ENCODE measurements at places on chromosomes 1 and 21.

GRCh38 chr1:200694738-200695137 lies 25.0 kb upstream of the DDX59 start:
- DNase-seq = no peak

- no peak for DNase-seq
These were observed 41.1 kb upstream of the KCNQ4 start for GRCh38 chr1:40742363-40743061.

- DNase-seq = no peak
These were observed 1.0 kb upstream of the DENND2D start for GRCh38 chr1:111201275-111202090.

DNA sequence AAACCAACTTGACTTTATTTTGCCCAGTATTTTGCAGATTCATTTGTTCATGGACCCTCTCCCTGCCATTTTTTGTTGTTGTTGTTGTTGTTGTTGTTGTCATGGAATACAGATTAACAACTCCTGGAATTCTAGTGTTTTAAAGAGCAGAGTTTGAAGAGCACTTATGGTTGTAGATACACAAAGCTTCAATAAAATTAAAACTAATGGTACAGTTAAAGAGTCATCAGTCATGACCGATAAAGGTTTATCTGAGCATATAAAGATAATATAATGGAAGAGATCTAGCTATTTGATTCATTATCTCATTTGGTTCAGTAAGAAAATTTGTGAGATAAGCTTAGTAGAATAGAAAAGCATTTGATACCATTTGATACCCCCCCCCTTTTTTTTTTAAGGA lies 21.8 kb downstream of the NEK7 start:
- DNase-seq = no peak

DNA sequence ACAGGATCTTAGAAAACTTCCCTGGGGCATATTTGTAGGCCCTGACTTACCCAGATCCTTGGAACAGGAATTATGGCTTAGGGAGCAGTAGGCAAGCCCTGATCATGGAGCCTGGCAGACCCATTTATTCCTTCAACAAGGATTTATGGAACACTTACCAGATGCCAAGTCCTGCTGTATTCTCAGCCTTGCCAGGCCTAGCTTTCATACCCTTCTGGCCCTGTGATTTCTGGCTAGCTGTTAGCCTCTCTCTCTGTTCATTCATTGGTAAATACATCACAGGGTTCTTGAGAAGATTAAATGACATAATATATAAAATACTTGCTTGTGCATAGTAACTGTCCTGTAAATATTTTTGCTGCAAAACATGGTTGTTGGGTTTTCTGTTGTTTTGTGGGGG lies 32.4 kb upstream of the SRP9 start:
- no peak for DNase-seq

DNA sequence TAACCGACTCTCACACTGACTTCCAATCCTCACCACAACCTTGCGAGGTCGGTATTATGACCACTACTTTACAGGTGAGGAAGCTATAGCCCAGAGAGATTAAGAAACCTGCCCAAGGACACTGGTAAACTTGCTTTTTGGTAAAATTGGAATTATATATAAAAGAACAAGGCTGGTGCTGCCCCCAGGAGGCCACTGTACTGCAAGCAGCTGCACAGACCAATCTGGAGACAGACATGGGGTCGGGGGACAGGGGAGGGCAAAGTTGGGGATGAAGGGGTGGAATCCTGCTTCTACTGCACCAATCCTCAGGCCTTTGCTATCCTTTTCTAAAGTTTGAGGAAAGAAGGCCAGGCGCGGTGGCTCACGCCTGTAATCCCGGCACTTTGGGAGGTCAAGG lies 280.8 kb downstream of the SPATA17 start:
- peak; percentile 41 for DNase-seq

GRCh38 chr1:1243807-1244191 lies 2.7 kb downstream of the C1QTNF12 start:
- no peak for DNase-seq

DNA sequence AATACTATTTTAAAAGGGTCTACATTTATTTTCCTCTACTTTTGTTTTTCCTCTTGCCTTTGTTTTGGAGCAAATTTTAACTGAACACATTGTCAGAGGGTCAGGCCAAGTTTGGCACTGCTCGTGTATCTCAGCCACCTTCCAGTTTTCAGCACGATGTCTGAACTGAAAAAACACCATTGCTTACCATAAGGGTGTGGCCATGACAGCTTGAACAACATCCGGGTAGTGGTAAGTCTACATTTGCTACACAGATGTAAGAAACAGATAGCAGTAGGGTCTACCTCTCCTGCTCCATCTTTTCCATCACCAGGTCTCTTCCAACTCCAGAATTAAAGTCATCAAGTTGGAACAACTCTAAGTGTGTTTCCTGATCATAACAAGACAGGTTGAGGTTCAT lies 4.2 kb downstream of the HIVEP3 start:
- DNase-seq = no peak

DNA sequence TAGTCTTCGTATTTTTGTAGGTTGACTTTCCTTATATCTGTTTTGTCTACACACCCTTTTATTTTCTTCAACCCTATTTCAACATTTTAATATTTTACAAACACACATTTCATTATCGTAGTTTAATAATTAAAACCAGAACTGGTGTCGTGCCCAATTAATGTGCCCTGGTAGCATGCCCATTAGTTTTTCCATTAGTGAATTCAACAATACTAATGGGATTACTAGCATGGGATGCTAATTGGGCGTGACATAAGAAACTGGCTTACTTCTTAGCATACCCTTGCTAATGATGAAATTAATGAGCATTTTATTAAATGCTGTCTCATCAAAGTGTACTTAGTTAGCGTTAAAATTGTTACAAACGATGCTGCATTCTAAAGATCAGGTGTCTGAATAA lies 332.7 kb downstream of the USH2A start:
- DNase-seq = no peak

GRCh38 chr1:172350856-172351255 lies 69.6 kb upstream of the C1orf105 start:
- DNase-seq = no peak

DNA sequence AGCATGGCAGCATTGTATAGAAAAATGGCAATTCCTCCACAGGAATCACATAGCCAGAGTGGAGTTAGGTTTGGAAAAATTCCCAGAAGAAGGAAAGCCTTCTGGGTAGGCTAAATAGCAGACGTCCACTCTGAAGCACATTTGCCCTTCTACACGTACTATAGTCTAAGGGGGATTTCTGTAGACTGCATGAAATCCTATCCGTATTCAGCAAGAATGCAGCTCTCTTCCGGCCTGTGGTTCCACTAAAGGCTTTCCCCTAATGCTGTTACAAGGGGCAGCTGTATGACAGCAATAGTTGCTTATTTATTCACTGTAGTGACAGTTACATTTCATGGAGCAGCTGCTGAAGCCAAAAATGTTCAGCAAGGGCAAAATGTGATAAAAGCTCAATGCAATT lies 263.6 kb downstream of the RWDD3 start:
- no peak for DNase-seq

DNA sequence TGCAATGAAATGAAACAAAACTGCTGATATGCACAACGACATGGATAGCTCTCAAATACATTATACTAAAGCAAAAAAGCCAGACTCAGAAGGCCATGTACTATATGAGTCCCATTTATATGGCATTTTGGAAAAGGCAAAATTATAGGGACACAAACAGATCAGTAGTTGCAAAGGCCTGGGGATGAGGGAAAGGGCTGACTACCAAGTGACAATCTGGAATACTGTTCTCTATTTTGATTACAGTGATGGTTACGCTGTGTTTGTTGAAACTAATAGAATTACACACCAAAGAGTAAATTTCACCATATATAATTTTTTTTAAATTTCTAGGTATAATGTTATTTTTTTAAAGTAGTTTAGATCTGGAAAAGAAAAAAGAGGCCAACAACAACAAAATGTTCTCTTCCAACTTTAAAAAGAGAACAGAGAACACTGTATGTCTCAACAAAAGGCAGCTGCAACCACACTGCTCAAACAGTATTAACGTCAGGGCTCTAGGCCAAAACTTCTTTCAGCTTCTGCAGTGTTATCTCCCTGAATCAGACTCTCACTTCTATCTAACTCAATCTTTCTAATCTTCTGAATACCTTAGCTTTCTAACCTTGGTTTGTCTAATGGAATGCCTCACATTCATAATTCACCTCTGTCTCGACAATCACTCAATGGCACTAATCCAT lies 75.8 kb downstream of the FOXJ3 start:
- DNase-seq = no peak

GRCh38 chr21:38793926-38794713 lies 11.6 kb upstream of the ETS2 start:
- DNase-seq = no peak

GRCh38 chr1:85700422-85700821 lies 7.8 kb downstream of the ZNHIT6 start:
- no peak for DNase-seq

- DNase-seq = peak; percentile 46
These were observed 102.3 kb downstream of the TMEM53 start for GRCh38 chr1:44571712-44572571.

GRCh38 chr1:201696217-201696761 lies 132.7 kb upstream of the IPO9 start:
- DNase-seq = peak; percentile 94

DNA sequence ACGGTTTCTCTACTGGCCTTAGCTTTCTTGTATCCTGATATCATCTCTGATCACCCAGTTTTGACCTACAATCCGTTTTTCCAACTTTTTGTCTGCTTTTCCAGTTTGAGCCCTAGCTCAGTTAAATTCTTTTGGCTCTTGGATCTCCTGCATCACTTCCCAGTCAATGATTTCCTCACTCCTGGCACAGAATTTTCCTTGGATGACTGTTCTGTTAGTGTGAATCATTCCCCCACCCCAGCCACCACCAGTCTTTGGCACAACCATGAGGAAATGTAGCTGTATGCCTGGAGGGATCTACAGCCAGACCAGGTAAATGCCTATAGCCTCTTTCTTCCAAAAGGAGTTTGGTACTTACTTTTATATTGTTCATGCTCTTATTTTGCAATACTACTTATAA lies 187.2 kb upstream of the PTGFR start:
- peak; percentile 92 for DNase-seq

- DNase-seq = no peak
These were observed at the start of gene ABCG1 for GRCh38 chr21:42218836-42219605. Gene ABCG1 (plus strand): TSS chr21:42219140. CDS start chr21:42219263, 123 bp downstream.

GRCh38 chr1:4571263-4571662 lies 83.1 kb upstream of the AJAP1 start:
- DNase-seq = no peak

- DNase-seq = no peak
These were observed 685 bp upstream of the RIPPLY3 start for GRCh38 chr21:37005548-37006485.

DNA sequence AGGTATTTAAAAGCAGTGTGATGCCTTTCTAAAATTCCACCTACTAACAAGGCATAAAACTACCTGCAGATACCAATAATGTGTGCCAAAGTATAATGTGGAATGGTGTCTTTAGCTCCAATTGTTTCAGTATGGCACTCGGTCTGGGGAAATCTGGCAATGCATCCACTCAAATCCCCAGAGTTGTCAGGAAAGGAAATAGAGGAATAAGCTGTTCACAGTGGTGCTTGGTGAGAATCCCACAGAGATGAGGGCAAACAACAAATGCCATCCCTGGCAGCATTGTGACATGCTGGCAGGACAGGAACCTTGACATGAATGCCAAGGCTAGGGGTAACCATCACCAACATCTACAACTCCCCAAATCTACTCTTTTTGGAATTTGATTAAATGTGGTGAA lies 240.7 kb downstream of the BARHL2 start:
- DNase-seq = no peak

DNA sequence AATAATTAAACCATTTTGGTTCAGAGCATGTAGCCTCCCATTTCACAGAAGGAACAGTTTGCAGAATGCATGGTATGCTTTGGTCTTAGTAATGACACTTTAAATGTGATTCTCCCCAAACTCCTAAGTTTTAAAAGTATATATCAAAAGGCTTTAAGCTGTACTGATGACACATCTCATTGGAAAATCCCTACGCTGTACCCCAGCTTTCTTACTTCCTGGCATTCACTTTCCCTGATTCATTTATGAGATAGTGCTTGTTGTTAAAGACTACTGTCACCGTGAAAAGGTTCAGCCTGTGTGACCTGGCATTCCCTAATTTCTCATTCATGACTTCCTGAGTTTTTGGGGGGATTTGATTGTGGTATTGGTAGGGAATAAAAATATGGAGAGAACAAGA lies 53.4 kb downstream of the MPZL1 start:
- DNase-seq = peak; percentile 88

- no peak for DNase-seq
These were observed 608 bp downstream of the PEF1 start for GRCh38 chr1:31643976-31644559.

- no peak for DNase-seq
These were observed 2.2 kb upstream of the PAPPA2 start for GRCh38 chr1:176460544-176461336.

DNA sequence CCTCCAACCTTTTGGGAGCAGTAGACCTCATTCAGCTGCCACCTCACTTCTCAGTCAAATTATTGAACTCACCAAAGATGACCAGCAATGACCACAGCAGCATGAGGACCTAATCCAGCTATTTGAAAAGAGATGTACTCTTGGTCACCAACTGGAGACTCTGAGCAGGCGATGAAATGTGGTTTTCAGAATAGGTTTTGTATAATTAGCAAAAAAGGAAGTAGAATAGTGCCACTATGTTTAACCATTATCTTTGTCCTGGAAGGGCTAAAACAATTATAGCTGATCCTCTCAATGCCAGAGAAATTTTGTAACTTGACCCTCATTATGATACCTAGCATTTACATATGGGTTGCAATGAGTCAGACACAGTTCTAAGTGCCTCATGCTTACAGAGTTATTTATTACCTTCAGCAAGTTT lies at the start of gene FCRL2:
TSS of gene FCRL2 (minus strand) at position 162 of the 421 bp plus-strand sequence. CDS start at position 103, 59 bp downstream.
- DNase-seq = no peak

DNA sequence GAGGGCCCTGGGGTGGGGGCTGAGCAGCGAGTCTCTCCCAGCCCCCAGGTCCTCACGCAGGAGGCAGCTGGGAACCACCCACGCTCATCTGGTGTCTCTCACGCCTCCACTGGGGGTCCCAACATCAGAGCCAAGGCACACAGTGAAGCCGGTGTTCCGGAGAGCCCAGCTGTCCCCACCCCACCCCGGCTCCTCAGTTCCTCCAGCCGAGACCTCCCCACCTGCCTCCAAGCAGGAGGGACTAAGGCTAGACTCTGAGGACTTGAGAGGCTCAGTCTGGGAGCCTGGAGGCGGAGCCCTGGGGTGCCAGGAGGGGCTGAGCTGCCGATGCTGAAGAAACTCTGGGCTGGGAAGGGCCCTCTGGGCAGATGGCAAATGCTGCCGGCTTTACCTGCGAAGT lies 1.6 kb upstream of the HPCA start:
- DNase-seq = no peak

DNA sequence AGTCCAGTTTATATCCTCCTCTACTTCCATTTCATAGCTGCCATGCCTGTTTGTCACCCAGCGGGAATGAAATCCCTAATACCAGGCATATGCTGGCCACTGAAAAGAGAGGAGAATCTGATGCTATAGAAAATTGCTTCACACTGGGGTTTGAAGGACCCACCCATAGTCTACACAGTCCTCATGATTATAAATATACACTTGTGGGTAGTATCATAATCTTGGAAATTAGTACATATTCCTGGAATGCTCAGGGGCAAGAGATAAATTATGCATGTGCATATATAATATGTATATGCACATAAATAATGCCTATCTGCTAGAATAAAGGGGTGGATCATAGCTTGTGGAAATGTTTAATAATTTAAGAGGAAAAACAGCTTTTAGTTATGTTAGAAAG lies 105.8 kb downstream of the PRRX1 start:
- no peak for DNase-seq

All from ELR (cell line).